Activated B cell treated with CpG ODN at 0.5 μM for 24 hours (primary cell): ENCODE measurements at places on chromosomes 11 and 22.

- no peak for DNase-seq
These were observed 157.4 kb downstream of the COMMD9 start for GRCh38 chr11:36131721-36132397.

- no peak for DNase-seq
These were observed 4.1 kb downstream of the IGF2 start for GRCh38 chr11:2135018-2135569.

GRCh38 chr11:68256331-68256741 lies 15.4 kb downstream of the C11orf24 start:
- no peak for DNase-seq

DNA sequence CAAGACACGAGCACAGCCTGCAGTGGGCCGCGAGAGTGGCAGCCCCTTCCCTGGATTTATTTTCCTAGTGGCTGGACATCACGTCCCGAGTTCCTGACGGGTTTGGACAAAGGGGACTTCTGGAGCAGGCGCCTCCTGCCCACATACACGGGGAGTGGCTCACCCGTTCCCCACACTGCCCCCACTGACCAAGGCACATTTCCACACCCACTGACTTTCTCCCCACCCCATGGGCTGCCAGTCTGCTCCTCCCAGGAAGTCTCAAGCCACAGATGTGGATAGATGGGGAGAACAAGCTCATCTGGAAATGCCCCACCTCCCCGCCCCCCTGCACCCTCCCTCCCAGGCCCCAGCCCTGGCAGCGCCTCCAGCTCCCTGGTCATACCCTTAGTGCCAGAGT lies 34.0 kb upstream of the FADD start:
- no peak for DNase-seq

GRCh38 chr22:19611590-19611989 lies 87.4 kb upstream of the CLDN5 start:
- no peak for DNase-seq

- DNase-seq, result no peak
These were observed 6.7 kb downstream of the PLXNB2 start for GRCh38 chr22:50300620-50301257.

DNA sequence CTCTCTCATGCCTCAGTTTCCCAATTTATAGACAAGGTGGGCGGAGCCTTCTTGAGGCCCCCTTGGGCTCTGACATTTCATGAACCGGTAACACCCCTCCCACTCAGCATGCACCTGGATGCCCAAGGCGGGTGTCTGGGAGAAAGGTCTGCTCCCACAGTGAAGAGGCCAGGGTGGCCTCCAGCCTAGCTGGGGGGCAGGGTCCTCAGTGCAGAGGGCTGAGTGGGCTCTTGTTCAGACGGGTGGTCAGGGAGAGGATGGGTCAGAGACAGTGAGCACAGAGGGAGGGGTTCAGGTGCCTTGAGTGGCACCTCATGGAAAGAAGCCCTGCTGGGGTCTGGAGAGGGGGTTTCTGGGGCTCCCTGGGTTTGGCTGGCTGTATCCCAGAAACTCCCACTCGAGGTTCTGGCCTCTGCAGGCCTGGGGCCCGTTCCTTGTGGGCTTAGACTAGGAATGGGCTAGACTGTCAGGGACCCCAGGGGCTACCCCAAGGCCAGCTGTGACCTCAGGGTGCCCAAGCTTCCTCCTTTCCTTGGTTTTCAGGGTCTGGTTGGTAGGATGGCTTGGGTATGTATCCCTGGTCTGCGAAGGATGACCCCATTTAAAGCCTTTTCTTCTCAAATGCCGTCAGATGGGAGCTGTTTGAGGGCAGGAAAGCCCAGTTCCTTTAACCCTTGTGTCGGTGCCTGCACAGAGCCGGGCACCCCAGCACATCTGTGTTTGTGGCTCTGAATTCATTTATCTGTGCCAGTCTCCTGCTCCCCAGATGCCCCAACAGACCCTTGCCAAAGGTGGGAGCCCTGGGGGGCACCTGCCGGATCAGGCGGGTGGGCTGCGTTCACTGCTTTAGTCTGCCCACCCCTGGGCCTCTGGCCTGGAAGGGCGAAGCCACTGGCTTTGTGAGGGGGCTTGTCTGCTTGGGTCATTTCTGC lies 1.2 kb downstream of the SYNGR1 start:
- DNase-seq, result no peak

- no peak for DNase-seq
These were observed 3.9 kb downstream of the MFNG start for GRCh38 chr22:37482244-37482643.

- no peak for DNase-seq
These were observed 23.9 kb upstream of the SWAP70 start for GRCh38 chr11:9639985-9640384.

DNA sequence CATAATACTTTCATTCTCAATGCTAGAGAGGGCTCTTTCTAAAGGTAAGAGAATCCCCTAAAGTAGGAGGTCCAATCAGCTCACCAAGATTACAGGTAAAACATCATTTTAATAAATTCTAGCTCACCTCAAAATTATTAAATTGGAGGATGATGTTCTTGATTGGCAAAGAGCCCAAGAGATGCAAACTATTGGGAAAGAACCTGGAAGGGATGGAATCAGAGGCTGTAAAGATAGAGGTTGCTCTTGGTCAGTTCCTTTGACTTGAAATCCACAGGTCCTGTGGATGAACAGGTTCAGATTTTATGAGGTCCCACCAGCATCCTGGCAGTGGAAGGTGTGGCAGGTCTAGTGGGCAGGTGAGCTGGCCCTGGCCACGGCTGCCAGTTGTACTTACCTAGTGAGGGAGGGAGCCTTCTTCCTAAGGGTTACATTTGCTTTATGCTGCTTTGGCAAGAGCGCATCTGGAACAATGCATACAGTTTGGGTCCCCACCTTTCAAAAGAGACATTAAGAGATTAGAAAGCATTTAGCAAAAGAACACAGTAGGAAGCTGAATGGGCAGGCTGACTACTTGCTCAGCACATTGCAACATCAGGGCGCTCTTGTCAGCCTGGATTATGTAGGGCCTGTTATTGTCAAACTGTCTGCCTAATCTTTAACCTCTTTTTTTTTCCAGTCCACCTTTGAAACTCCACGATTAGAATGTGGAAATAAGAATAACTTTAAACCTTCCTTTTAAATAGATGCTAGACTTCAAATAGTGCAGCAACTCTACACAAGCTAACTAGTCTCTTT lies 97.0 kb downstream of the RDX start:
- DNase-seq, result no peak

DNA sequence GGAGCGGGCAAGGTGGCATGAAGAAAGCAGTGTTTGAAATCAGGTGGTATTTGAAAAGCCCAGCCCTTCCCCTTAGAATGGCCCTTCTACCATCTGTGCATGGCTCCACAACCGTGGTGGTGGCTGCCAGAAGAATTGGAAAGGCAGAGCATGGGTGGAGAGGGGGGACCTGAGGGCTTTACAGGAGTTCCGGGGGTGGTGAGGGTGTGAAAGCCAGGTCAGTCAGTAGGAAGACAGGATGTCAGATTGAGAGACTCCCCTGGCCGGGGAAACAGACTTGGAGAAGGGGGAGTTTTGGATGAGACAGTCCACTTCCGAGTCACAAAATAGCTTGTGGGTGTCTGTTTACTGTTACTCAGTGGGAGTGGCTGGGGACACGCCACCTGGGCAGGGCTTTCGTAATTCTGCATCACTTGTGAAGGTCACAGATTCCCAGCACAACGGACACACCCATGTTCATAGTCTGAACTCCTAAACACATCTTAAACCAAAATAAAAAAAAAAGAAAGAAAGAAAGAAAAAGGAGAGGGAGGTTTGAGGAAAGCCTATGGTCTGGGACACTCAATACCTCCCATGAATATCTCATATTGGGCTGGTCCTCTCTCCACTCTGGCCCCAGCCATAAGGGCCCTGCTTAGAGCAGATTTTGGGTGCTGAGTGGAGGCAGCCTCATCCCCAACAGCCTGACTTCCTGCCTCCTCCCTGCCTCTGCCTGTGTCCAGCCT lies 24.4 kb upstream of the SMIM35 start:
- no peak for DNase-seq

DNA sequence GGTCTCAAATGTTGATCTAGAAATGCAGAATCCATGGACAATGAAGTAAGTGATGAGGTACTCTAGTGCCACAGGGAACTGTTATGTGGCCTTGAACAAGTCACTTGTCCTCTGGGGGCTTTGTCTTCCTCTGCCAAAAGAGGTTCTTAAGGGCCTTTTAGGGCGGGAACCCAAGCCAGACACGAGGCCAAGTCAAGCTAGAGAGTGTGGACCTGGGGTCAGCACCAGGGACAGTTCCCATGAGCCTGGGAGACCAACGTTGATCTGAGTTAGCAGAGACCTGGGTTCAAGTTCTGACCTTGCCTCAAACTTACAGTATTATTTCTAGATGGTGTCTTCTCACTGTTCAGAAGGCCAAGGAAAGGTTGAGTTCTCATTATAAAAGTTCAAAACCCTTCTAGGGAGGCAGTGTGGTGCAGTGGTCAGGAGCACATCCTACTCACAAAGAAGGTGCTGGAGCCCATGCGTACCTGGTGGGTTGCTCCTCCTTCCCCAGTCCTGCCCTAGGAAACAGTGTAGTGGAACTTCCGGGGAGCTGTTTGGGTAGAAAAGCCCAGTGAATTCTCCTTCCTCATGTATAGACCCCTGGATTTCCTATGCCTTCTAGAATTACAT lies 121.5 kb downstream of the CHST1 start:
- no peak for DNase-seq

DNA sequence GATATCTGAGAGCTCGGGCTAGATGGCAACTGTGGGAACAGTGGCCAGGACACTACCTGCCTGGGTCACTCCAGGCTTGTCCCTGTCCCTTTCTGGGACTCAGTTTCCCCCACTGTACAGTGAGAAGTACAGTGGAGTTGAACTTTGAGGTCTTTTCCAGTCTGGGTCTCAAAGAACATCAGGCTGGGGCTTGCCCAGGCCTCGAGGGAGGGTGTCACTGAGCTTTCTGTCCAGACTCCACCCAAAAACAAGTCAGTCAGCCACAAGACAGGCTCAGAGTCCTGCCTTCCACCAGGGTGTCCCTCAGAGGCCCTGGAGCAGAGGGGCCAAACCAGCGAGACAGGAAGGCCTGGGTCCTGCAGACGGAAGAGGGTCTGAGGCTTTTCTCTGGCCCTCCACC lies 2.0 kb upstream of the PLA2G3 start:
- no peak for DNase-seq

GRCh38 chr11:40281052-40281580 lies 1178.3 kb downstream of the LRRC4C start:
- DNase-seq, result no peak

DNA sequence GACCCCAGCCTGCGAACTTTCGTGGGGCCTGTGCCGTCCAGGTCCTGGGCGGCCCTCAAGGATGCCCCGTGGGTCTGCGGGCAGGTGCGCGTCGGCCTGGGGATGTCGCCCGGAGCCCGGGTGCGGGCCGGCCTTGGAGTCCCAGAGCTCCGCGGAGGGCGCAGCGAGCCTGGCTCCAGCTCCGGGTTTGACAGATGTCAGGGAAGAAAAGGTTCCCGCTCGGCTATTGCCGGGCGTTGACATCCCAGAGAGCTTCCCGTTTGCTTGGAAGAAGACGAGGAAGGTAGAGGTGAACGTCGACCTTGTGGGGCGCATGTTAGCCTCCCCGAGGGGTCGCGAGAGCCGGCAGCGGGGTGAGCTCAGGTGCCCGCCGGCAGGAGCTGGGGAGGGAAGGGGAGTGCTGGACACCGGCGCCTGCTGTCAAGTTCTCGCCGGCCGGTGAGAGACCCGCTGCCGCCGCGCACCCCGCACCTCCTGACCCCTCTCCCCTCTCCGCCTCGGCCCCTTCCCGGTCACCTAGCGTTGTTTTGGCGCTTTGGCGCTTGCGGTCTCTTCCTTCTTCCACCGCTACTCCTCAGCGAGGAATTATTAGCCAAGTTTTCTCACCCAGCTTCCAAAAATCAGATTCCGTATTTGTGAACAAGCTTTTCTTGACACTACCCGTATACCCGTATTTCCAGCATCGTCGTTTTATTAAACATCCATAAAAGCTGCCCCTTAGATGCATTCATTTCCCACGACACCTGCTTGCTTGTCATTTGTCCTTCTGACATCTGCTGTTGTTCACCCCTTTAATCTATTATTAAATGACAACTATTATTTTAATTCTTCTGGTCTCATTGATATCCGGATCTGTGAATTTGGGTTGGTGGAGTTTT lies 1.3 kb downstream of the BMAL1 start:
- DNase-seq, result no peak

GRCh38 chr11:1896923-1897322 lies 5.2 kb upstream of the PRR33 start:
- DNase-seq, result no peak

DNA sequence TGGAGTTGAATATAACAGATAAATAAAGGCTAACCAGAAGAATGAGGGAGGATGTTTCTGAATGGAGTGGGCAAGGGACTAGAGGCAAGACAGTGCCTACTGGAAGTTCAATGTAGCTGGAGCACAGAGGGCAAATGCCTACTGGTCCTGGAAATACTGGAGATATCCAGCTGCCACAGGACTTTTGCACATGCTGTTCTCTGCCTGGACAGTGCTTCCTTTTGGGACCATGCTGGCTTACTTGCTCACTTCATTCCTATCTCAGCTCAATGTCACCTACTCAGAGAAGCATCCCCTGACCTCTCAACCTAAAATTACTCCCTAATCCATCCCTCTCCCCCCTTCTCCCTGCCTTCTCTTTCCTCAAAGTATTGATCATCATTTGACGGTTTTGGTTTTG lies 20.2 kb downstream of the RASD2 start:
- DNase-seq, result no peak

- DNase-seq, result no peak
These were observed 38.8 kb downstream of the MICAL3 start for GRCh38 chr22:17985606-17986005.

GRCh38 chr11:1459764-1460395 lies 26.7 kb downstream of the MOB2 start:
- no peak for DNase-seq

DNA sequence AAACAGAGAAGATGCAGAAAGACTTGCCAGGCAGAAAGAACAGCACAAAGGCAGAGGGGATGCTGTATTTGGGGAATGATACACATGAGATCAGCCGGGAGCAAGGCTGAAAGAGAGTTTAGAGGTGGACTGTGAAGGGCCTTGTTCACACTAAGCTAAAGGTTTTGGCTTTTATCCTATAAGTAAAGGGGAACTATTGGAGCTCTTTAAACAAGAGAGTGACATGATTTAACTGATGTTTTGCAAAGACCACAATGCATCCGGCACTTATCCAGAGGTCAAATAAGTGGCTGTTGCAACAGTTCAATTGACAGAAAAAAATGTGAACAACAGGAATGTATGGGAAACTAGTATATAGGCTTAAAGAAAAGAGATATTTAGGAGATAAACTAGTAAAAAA lies 64.7 kb upstream of the RRAS2 start:
- no peak for DNase-seq

GRCh38 chr11:11082646-11083045 lies 224.8 kb upstream of the ZBED5 start:
- no peak for DNase-seq

GRCh38 chr11:134407321-134407828 lies 4.7 kb downstream of the B3GAT1 start:
- no peak for DNase-seq

- DNase-seq, result no peak
These were observed 2.5 kb upstream of the MDK start for GRCh38 chr11:46378811-46379481.

GRCh38 chr11:35046681-35047080 lies 92.3 kb upstream of the CD44 start:
- DNase-seq, result no peak

GRCh38 chr22:45503050-45503815 lies 550 bp downstream of the FBLN1 start:
- DNase-seq, result no peak
